ENCODE measurements at places on chromosomes 6 and 20.

- no peak for DNase-seq
Measured at GRCh38 chr20:2468581-2469407, 1.8 kb downstream of the SNRPB start.

DNA sequence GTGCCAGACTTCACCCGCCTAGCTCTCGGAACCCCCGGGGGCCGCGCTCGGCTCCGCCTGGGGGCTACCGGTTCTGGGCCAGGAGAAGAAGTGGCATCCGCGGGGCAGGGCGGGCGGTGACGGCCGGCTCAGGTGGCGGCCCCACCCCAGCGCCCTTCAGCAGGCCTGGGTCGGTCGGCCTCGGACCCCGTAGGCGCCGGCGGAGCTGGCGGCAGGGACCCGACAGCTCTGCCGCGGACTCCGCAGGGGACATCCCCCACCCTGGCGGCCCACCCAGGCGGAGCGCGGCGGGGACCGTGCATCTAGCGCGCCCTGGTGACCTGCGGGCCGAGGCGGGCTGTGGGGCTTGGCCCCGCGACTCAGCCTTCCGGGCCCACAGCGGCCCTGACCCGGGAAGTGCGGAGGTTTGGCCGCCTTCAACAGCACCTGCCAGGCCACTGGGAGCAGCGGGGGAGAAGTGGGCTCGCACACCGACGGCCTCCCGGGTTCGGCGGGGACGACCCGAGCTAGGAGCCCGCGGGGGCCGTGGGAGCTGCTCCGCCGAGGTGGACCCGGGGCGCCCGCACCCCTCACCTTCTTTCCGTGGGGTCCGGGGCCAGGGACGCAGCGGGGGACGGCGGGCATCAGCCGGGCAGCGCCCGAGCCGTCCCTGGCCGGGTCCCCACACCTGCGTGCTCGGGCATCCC is 87.1 kb downstream of the TMEM242 start:
- DNase-seq = peak; percentile 24

DNA sequence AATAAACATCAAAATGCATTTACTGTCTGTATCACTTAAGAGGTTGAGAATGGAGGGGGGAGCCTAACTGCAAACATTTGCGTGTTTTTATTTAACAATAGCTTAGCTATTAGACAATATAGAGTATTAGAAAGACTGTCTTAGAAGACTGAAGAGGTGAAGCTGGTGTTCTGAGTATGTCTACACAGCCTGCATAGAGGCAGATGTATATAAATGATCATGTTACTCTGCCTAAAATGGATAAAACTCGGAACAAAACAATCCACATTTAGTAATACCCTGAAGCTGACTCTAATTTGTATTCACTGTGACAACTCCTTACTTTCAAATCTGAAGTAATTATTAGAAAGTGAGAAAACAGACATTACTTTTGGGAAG is 181.9 kb downstream of the GMPR start:
- DNase-seq = no peak

- DNase-seq = no peak
Measured at GRCh38 chr6:53645859-53646258, 19.7 kb downstream of the KLHL31 start.

DNA sequence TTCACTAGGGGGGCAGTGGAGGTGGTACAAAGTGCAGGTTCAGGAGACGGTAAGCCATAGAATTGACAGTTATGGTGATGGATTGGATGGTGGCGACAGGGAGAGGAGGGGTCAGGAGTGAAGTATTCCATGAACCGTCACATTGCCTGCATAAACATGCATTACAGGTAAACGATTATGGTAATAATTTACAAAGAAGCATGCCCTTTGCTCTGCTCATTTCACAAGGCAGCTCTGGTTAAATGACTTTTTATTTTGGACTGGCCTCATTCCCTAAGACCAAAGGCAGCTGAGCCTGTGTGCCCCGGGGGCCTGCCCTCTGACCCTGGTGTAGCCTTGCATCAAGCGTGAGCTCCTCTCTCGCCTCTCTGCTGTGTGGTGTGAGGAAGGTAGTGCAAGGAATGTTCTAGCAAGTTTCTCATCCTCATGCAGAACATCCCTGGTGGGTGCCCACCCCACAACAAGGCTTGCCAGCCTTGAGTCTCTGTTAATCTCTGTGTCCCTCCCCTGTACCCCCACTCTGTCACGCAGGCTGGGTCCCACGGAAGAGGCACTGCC is 59.0 kb downstream of the PPP1R14C start:
- no peak for DNase-seq

- no peak for DNase-seq
Measured at GRCh38 chr20:4677846-4678245, 43.9 kb upstream of the PRND start.

GRCh38 chr6:138026342-138026741 is 80.9 kb downstream of the PERP start:
- no peak for DNase-seq

Data from stimulated activated CD4-positive, alpha-beta T cell treated with anti-CD3 and anti-CD28 coated beads, Interleukin-4, amount 100 ng/mL, for 1 hour (primary cell).